Placental pericyte (primary cell): ENCODE measurements at places on chromosomes 1 and 21. TPM values are rescaled to one million over a fixed set of nuclear protein-coding genes. Genes with fewer than 3 reads are reported as not detected.

OVAAL gene
- total RNA-seq, result not detected in 2 replicates

F13B gene
- total RNA-seq, result under 0.01 TPM in 1 of 2 replicates, not detected in the other

RPTN gene
- not detected in 2 replicates for total RNA-seq

AMY1B gene
- not detected in 2 replicates for total RNA-seq

NECTIN4 gene
- 1.1 and 2.6 TPM in 2 replicates for total RNA-seq

ETV3L gene
- total RNA-seq, result not detected in 2 replicates

ZNF644 gene
- 46.4 and 62.9 TPM in 2 replicates for total RNA-seq

SLC9C2 gene
- under 0.01 TPM in 1 of 2 replicates, not detected in the other for total RNA-seq

KRTAP12-1 gene
- not detected in 2 replicates for total RNA-seq

DMBX1 gene
- not detected in 2 replicates for total RNA-seq

CELA2B gene
- not detected in 2 replicates for total RNA-seq
